GM23248 (cell line): ENCODE measurements at places on chromosomes 12 and 14.
A peak's percentile ranks its signal among the peaks of the same experiment; 100 is the strongest.

- H3K27ac ChIP-seq: no peak overlapping the region
- no peaks in the 10 kb centered on the region for H3K27me3 ChIP-seq
- H3K4me1 ChIP-seq: peaks cover 14% of the 10 kb centered on the region
- no peaks in the 10 kb centered on the region for H3K36me3 ChIP-seq
- no peak for DNase-seq
- H3K4me3 ChIP-seq: no peak overlapping the region
Observed at GRCh38 chr12:105288311-105288996, 42.0 kb upstream of the C12orf75 start.

- no peak overlapping the region for H3K27ac ChIP-seq
- H3K4me1 ChIP-seq: no peaks in the 10 kb centered on the region
- no peak for DNase-seq
- no peak overlapping the region for H3K4me3 ChIP-seq
- no peaks in the 10 kb centered on the region for H3K36me3 ChIP-seq
- H3K27me3 ChIP-seq: no peaks in the 10 kb centered on the region
Observed at GRCh38 chr12:115833704-115834103, 443.8 kb downstream of the MED13L start.

DNA sequence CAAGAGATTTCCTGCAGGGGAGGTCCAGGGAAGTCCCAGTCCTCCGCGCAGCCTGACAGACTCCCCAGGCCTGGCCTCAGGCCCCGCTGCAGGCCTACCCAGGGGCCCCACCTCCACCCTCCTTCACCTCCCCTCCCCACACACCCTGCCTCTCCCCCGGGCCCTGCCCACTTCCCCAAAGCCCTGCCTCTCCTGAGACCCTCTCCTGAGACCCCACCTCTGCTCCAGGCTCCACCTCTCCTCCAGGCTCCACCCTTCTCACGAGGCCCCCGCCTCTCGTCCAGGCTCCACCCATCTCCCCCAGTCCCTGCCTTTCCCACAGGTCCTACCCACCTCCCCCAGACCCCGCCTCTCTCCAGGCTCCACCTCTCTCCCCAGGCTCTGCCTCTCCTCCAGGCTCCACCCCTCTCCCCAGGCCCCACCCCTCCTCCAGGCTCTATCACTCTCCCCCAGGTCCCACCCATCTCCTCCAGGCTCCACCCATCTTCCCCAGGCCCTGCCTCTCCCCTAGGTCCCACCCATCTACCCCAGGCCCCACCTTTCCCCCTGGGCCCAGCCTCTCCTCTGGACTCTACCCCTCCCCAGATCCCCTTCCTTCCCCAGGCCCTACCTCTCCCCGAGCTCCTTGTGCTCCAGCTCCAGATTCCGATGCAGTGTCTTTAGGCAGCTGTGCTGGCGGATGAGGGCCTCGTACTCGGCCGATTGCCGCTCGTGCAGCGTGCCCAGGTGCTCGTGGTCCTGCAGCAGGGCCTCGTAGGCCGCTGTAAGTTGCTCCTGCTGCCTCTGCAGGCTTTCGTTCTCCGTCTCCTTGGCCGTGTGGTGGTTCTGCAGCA is 58.8 kb upstream of the GPR68 start:
- no peak overlapping the region for H3K4me3 ChIP-seq
- peak; percentile 12 for DNase-seq
- H3K27ac ChIP-seq: no peak overlapping the region
- H3K4me1 ChIP-seq: no peaks in the 10 kb centered on the region
- no peaks in the 10 kb centered on the region for H3K36me3 ChIP-seq
- peaks cover 22% of the 10 kb centered on the region for H3K27me3 ChIP-seq

DNA sequence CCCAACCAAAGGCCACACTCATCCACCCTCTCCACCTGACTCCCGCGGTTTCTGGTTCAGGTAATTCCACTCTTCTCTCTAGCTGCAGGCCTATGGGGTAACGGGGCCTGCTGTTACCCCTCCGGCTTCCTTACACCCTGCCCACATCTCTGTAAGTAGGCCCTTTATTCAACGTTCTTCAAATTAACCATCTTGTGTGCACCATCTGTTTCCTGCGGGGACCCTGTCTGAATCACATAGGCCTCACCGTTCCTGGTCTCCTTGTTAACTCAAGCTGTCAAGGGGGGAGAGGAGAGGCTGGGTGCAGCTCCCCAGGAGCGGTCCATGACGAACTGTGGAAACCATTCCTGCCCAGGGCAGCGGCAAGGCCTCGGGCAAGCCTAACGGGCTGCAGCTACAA is 9.3 kb upstream of the DLK1 start:
- no peaks in the 10 kb centered on the region for H3K36me3 ChIP-seq
- DNase-seq: no peak
- H3K4me3 ChIP-seq: no peak overlapping the region
- H3K27me3 ChIP-seq: peaks cover 24% of the 10 kb centered on the region

GRCh38 chr14:61836184-61836583 is 74.0 kb downstream of the SNAPC1 start:
- no peaks in the 10 kb centered on the region for H3K36me3 ChIP-seq
- DNase-seq: no peak
- no peak overlapping the region for H3K4me3 ChIP-seq
- H3K27me3 ChIP-seq: no peaks in the 10 kb centered on the region
